ENCODE measurements at places on chromosomes 7 and 10. TPM values are rescaled to one million over a fixed set of nuclear protein-coding genes. Genes with fewer than 3 reads are reported as not detected.

Gene C7orf33
- not detected for total RNA-seq

GRCh38 chr7:86920154-86920553 lies 139.3 kb downstream of the ELAPOR2 start:
- no peak overlapping the region for H3K27ac ChIP-seq
- H3K4me3 ChIP-seq: no peak overlapping the region
- no peaks in the 10 kb centered on the region for H3K27me3 ChIP-seq
- no peaks in the 10 kb centered on the region for H3K4me1 ChIP-seq

DNA sequence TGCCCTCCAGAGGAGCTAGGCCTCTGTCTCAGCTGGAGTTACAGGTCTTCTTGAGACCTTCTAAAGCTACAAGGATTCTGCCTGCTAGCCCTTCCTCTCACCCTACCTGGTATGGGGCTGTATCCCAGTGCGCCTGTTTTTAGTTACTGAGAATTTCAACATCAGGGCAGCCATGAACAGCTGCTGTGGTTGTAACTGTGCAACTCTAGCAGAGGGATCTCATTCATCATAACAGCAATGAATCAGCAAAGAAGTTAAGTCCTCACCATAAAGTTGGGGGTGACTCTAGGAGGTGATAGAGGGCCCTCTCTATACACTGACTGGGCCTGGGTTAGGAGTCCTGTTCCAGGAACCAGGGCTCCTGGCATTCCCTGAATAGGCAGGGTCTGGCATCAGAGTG lies 14.0 kb upstream of the CDH23 start:
- no peaks in the 10 kb centered on the region for H3K27me3 ChIP-seq
- no peak overlapping the region for H3K4me3 ChIP-seq
- no peak for DNase-seq
- H3K36me3 ChIP-seq: no peaks in the 10 kb centered on the region
- H3K27ac ChIP-seq: no peak overlapping the region

GRCh38 chr10:30536578-30536977 lies 93.0 kb downstream of the LYZL2 start:
- DNase-seq: no peak
- H3K27me3 ChIP-seq: no peaks in the 10 kb centered on the region
- H3K4me1 ChIP-seq: peaks cover 42% of the 10 kb centered on the region
- no peak overlapping the region for H3K4me3 ChIP-seq

- no peak overlapping the region for H3K4me3 ChIP-seq
- H3K4me1 ChIP-seq: no peaks in the 10 kb centered on the region
- no peak overlapping the region for H3K27ac ChIP-seq
- H3K36me3 ChIP-seq: no peaks in the 10 kb centered on the region
Measured at GRCh38 chr7:121406944-121407343, 10.8 kb upstream of the FAM3C start.

Gene TMEM130
- total RNA-seq: 2.9 TPM

GRCh38 chr10:35872671-35873070 lies 230.6 kb upstream of the FZD8 start:
- H3K27me3 ChIP-seq: no peaks in the 10 kb centered on the region
- H3K4me3 ChIP-seq: no peak overlapping the region
- no peaks in the 10 kb centered on the region for H3K4me1 ChIP-seq
- no peaks in the 10 kb centered on the region for H3K36me3 ChIP-seq

Gene TMEM225B
- 0.30 TPM for total RNA-seq

DNA sequence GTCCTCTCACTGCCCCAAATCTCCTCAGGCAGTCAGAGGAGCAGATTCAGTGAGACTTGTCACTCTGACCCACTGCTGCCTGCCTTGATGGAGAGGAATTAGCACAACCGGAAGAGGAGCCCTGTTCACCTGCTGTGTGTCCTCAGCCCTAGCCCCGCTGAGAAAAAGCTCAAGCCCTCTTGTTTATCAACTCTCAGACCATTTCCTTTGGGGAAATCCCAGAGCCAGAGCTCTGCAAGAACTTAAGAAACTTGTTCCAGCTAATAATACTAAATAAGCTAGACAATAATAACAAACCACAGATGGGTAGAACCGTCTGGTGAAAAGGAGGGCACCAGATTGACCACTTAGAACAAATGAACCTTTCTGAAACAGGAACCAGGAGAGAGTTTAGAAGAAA lies 37.7 kb upstream of the ITGB1 start:
- H3K27ac ChIP-seq: no peak overlapping the region
- H3K27me3 ChIP-seq: no peaks in the 10 kb centered on the region
- no peaks in the 10 kb centered on the region for H3K36me3 ChIP-seq

Gene ZNF467
- 23.0 TPM for total RNA-seq

Gene SH2D4B
- total RNA-seq: 1.4 TPM

GRCh38 chr7:151429560-151430331 lies 10.2 kb downstream of the CRYGN start:
- no peaks in the 10 kb centered on the region for H3K36me3 ChIP-seq
- peak overlapping the region; percentile 21 for H3K27ac ChIP-seq
- H3K4me1 ChIP-seq: peaks cover 42% of the 10 kb centered on the region
- H3K4me3 ChIP-seq: no peak overlapping the region

Gene GPC2
- 0.77 TPM for total RNA-seq

Gene TBC1D12
- 12.5 TPM for total RNA-seq

DNA sequence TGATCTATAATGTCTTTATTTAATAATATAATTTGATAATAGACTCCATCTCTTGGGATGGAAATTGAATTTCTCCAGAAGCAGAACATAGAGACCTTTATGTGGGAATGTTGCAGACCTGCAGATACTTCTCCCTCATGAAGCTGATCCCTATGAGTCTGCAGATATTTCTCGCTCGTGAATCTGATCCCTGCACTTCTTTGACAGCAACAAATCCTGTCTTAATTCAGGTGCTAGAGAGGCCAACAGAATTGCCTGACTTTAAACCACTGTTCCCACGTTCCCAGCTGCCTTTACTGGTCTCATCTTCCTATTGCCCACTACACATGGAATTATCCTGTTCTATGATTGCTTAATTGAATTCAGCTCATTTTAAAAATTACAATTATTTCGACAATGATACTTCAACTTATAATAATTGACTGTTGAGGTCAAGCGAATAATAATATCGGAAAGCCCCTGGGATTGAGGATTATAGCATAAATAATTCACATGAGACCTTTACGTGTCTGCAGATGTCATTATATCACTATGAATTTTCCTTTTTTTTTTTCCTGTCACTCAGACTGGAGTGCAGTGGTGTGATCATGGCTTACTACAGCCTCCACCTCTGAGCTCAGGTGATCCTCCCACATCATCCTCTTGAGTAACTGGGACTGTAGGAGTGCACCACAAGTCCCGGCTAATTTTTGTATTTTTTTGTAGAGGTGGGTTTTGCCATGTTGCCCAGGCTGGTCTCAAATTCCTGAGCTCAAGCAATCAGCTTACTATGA lies 486.4 kb upstream of the ADARB2 start:
- H3K27me3 ChIP-seq: no peaks in the 10 kb centered on the region
- H3K27ac ChIP-seq: no peak overlapping the region
- H3K4me3 ChIP-seq: no peak overlapping the region
- H3K36me3 ChIP-seq: no peaks in the 10 kb centered on the region
- H3K4me1 ChIP-seq: no peaks in the 10 kb centered on the region

GRCh38 chr7:52005613-52006012 lies 689.0 kb upstream of the COBL start:
- no peaks in the 10 kb centered on the region for H3K4me1 ChIP-seq
- no peak overlapping the region for H3K4me3 ChIP-seq
- H3K27me3 ChIP-seq: no peaks in the 10 kb centered on the region
- no peak for DNase-seq

DNA sequence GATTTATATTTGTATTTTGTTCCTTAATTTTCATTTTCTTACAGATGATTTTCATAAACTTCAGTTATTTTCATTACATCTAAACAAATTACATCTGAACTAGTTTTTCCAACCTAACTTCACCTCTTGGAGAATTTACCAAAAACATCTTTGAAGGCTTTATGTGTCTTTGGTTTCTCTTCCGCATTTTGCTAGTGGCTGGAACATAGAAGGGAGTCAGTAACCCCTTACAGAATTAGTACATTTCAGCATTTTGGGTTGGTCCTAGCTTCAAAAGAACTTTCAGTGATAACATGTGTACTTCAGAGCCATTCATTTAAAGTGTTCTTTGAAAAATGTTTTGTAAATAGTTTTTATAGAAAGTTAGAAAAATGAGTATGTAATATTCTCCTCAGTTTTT lies 169.8 kb upstream of the MTPN start:
- H3K4me1 ChIP-seq: no peaks in the 10 kb centered on the region
- H3K4me3 ChIP-seq: no peak overlapping the region
- H3K27me3 ChIP-seq: no peaks in the 10 kb centered on the region

Gene RASA4B
- 22.6 TPM for total RNA-seq

DNA sequence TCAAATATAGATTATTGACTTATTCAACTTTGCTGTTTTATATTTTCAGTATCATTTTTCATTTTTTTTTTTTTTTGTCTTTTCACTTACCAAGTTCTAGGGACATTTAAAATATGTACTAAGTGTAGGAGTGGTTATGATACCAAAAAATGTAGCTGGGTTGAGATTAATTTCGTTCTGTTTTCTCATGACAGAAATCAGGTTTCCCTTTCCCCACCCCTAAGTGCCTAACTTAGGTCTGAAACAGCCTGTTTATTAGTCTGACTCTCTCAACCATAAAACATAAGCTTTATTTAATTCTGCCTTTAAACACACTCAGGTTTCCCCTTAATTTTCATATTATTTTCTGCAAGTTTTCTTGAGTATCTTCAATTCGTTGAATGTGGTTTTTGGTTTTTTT lies 22.1 kb downstream of the TMEM106B start:
- no peak overlapping the region for H3K4me3 ChIP-seq
- H3K36me3 ChIP-seq: peaks cover 15% of the 10 kb centered on the region
- H3K27me3 ChIP-seq: no peaks in the 10 kb centered on the region
- H3K4me1 ChIP-seq: no peaks in the 10 kb centered on the region

GRCh38 chr10:115950320-115950719 lies 322.7 kb downstream of the GFRA1 start:
- H3K4me3 ChIP-seq: no peak overlapping the region
- H3K27ac ChIP-seq: no peak overlapping the region
- no peaks in the 10 kb centered on the region for H3K4me1 ChIP-seq
- DNase-seq: no peak
- H3K27me3 ChIP-seq: no peaks in the 10 kb centered on the region

- H3K27me3 ChIP-seq: no peaks in the 10 kb centered on the region
- peaks cover 14% of the 10 kb centered on the region for H3K4me1 ChIP-seq
- peak overlapping the region; percentile 58 for H3K4me3 ChIP-seq
- no peak overlapping the region for H3K27ac ChIP-seq
Measured at GRCh38 chr10:13161857-13162271, 506 bp downstream of the MCM10 start.

DNA sequence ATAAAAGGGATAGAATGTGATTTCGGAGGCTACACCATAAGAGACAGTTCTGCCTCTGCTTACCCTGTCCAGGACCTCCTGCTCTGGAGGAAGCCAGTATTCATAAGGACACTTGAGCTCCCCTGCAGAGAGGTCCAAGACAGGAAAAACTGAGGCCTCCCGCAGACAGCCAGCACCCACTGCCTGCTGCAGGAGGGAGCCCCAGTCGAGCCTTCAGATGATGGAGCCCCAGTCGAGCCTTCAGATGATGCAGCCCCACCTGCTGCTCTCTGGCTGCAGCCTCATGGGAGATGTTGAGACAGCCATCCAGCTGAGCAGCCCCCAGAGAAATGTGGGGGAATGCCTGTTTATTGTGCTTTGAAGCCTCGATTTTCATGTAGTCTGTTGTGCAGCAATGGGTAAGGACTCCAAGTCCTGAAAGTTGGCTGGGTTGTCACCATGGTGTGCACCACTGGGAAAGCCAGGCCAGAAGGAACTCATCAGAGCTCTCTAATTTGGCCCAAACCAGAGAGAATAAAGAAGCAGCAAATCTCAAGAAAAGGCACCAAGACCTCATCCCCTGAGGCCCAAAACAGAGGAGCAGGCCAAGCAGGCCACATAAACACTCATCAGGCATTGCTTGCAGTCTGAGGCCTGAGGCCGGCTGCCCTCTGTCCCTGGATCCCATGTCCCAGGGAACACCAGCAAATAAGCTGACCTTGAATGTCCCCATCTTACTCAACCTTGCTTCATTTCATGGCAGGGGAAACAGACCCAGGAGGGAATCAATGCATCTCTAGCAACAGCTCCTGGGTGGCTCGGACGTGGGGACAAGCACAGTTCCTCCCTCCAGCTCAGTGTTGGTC lies 30.9 kb downstream of the CALML5 start:
- DNase-seq: no peak
- no peaks in the 10 kb centered on the region for H3K36me3 ChIP-seq
- peaks cover 14% of the 10 kb centered on the region for H3K4me1 ChIP-seq

Gene ANKIB1
- 48.0 TPM for total RNA-seq

DNA sequence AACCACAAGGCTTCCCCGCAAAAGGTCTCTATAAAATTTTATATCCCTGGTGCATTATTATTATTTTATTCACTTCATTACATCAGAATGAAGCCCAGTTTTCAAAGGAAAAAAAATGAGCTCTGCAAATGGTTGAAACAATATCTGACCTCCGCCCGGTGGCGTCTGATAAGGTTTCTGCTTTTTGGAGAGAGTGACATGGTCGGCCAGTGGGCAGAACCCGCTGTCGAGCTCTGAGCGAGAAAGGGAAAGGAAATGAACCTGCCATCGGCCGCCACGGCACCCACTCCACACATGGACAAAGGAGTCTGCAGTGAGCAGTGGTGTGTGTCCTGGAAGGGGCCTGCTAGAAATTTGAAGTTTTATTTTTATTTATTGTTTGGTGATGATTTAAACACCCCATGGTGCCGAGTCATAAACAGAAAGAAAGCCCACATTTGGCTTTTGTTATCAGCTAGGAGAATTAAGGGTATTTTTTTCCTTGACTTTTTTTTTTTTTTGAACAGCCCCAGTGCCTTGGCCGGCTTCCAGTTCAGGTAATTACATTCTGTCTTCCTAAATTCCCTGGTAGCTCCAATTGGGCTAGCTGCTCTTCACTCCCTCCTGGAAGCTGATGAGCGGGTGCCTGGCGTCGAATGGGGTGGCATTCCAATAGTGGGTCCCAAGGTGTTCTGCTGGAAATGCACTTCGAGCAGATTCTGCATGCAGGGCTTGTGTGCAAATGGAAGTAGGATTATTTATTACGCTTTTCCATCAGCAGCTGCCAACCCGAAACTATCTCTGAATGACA lies 149.4 kb upstream of the MKI67 start:
- no peak overlapping the region for H3K27ac ChIP-seq
- DNase-seq: no peak
- H3K4me1 ChIP-seq: no peaks in the 10 kb centered on the region

GRCh38 chr10:131264110-131264788 lies 47.3 kb downstream of the TCERG1L start:
- H3K4me3 ChIP-seq: no peak overlapping the region
- H3K36me3 ChIP-seq: no peaks in the 10 kb centered on the region
- H3K4me1 ChIP-seq: no peaks in the 10 kb centered on the region
- peak; percentile 36 for DNase-seq

GRCh38 chr7:135445690-135446089 lies 64.2 kb downstream of the CNOT4 start:
- DNase-seq: no peak
- no peak overlapping the region for H3K4me3 ChIP-seq
- no peaks in the 10 kb centered on the region for H3K36me3 ChIP-seq
- H3K27me3 ChIP-seq: no peaks in the 10 kb centered on the region

GRCh38 chr10:132630666-132631337 lies 93.2 kb downstream of the INPP5A start:
- no peak overlapping the region for H3K4me3 ChIP-seq
- peak; percentile 51 for DNase-seq
- peak overlapping the region; percentile 79 for H3K27ac ChIP-seq
- no peaks in the 10 kb centered on the region for H3K27me3 ChIP-seq
- H3K4me1 ChIP-seq: peaks cover 67% of the 10 kb centered on the region

Gene CRHR2
- total RNA-seq: not detected

GRCh38 chr7:123871998-123872867 lies 27.3 kb downstream of the HYAL4 start:
- no peaks in the 10 kb centered on the region for H3K36me3 ChIP-seq
- H3K27ac ChIP-seq: no peak overlapping the region
- H3K4me1 ChIP-seq: peaks cover 6% of the 10 kb centered on the region
- no peaks in the 10 kb centered on the region for H3K27me3 ChIP-seq
- H3K4me3 ChIP-seq: no peak overlapping the region

Gene AGR3
- 105 TPM for total RNA-seq
